Activated CD8-positive, alpha-beta memory T cell treated with anti-CD3 and anti-CD28 coated beads for 48 hours (primary cell): ENCODE measurements at places on chromosomes 4 and X.

- no peak for DNase-seq
Measured at GRCh38 chr4:176409627-176410026, 89.9 kb downstream of the SPCS3 start.

DNA sequence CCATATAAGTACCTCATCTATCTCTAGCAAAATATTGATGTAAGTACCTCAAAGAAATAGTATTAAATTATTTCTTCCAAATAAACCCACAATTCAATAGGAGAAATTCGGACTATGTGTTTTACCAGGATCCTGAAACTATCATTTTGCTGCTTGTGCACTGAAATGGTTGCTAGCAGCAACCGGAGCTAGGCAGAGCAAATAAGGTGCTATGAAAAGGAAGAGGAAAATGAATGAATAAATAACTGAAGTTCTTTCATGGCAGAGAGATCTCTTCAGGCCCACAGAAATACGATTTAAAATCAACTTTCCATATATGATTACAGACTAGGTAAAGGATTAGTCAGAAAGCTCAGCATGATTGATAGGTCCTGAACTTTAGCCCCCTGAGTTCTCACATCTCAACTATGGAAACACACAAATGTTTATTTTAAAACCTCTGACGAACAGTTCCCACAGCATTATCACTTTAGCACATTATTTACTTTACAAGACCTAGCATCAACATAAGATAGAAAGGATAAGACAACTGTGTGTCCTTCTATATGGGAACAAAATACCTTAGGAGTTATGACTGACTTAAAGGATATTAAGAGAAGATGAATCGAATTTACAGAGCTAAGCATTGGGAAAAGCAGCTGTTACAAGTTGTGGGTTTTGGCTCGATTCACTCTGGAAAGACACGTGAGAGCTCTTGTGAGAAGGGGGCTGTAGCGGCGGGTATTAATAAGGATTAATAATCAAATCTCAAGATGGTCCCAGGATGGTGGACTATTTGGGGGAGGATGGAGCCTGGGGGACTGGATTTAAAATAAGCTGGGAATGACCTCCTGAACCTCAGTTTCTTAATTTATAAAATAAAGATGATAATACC lies 104.3 kb downstream of the CORIN start:
- no peak for DNase-seq

DNA sequence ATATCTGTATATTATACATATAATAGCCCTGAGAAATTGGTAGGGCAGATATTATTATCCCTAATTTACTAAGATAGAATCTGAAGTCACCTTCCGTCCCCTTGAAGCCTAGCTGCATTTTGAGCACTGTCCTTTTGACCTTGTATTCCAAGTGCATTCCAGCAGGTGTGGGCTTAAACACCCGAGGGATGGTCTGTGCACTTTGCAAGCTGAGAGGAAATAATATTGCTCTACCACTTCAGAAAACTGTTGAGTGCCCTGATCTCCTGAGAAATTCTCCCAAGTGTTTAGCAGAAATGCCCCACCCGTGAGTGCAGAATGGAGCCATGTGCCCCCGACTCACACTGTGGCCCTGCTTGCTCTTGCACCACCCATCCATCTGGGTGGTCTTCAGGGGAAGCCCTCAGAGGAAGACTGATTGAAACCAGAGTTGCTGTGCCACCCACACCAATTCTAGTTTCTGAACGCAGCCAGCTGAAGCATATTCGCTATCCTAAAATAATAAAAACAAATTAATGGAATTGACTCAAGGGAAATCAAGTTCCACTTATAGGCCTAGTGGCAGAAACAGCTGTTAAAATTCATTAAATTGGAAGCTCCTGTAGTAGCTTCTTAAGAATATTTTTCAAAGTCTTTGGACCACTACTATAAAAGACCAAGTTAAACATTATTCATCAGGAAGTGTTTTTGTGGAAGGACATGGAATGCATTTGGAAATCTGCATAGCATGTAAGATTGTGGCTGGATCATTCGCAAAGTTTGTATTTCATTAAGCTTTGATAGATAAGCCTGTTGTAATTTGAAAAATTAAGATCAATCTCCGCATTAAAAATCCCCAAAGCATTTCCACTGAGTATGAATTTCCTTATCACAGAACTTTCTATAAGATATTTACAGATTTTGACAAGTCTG lies 41.3 kb upstream of the PRKG2 start:
- DNase-seq, result no peak

DNA sequence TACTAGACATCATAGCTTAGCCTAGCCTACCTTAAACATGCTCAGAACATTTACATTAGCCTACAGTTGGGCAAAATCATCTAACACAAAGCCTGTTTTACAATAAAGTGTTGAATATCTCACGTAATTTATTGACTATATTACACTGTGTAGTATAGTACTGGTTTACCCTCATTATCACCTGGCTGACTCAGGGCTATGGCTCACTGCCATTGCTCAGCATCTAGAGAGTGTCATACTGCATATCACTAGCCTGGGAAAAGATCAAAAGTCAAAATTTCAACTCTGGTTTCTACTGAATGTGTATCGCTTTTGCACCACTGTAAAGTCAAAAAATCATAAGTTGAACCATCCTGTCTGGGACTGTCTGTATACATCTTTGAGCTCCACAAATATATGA lies 78.6 kb downstream of the CEP44 start:
- no peak for DNase-seq

GRCh38 chr4:145530662-145531061 lies 49.0 kb downstream of the SMAD1 start:
- no peak for DNase-seq

GRCh38 chr4:158630893-158631292 lies 40.8 kb downstream of the C4orf46 start:
- no peak for DNase-seq

- DNase-seq, result no peak
Measured at GRCh38 chrX:154542723-154543424, 3.8 kb downstream of the G6PD start.

DNA sequence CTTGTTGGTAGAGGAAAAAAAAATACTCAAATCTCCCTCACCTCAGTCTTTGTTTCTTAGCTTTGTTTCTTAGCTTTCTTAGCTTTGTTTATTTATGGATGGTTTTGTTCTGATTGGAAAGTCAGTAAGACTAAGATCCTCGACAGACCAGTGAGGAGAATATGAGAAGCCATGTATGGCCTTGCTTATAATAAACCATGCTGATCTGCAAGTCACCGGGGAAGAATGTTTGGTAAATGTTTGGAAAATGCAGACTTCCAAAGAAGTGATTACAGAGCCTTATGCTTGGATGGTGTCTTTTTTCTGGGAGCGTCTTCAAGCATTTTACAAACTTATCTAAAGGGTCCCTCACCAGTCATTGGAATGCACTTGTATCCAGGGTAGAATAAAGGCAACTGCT lies 90.1 kb upstream of the NOCT start:
- DNase-seq, result no peak

DNA sequence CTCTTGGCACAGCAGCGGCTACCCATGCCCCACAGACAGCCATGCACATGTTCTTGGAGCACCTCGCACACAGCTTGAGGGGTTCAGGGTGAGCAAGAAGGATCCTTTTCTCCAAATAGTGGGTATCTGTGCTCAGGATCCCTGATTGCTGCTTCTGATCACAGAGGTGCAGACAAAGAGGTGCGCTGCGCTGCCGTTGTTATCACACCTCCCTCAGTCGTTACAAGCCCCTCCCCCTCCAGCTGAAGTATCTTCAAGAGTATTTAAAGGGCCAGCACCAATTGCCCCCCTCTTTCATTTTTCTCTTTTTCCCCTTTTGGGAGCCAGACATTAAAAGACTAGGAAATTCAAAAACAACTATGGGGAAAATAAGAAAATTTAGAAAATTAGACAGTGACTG lies 44.3 kb downstream of the NELFA start:
- DNase-seq, result no peak

- no peak for DNase-seq
Measured at GRCh38 chr4:55411621-55412020, 15.9 kb downstream of the TMEM165 start.

DNA sequence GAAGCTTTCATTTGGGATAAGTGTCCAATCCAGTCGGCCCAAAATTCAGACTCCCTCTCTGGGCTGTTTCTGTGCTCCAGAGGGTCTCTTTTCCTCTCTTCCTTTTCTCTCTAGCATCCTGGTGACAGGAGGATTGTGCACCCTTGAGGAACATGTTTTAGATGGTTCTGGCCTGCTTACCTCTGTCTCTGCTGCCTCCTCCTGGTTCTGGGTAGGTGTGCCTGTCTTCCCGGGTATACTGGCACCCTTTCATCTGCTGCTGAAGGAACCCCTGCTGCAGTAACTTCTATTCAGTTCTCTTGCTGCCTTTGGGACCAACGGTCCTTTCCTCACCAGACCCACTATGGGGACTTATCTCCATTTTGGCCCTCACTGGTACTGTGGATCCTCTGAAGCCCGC lies 53.2 kb downstream of the HMGB2 start:
- DNase-seq, result no peak

GRCh38 chrX:69396916-69397315 lies 107.2 kb upstream of the NALF2 start:
- no peak for DNase-seq

GRCh38 chrX:124232523-124233201 lies 99.8 kb upstream of the TEX13D start:
- no peak for DNase-seq

GRCh38 chr4:53616219-53616618 lies 24.9 kb upstream of the LNX1 start:
- no peak for DNase-seq

- no peak for DNase-seq
Measured at GRCh38 chrX:100296183-100296753, 113.8 kb downstream of the PCDH19 start.

GRCh38 chr4:119048446-119048845 lies 87.2 kb upstream of the MYOZ2 start:
- DNase-seq, result no peak

GRCh38 chrX:153744210-153745066 lies 19.6 kb upstream of the PLXNB3 start:
- no peak for DNase-seq

- DNase-seq, result no peak
Measured at GRCh38 chrX:38768079-38768478, 33.2 kb upstream of the MID1IP1 start.

- DNase-seq, result no peak
Measured at GRCh38 chr4:19401301-19402080, 850.2 kb upstream of the SLIT2 start.

DNA sequence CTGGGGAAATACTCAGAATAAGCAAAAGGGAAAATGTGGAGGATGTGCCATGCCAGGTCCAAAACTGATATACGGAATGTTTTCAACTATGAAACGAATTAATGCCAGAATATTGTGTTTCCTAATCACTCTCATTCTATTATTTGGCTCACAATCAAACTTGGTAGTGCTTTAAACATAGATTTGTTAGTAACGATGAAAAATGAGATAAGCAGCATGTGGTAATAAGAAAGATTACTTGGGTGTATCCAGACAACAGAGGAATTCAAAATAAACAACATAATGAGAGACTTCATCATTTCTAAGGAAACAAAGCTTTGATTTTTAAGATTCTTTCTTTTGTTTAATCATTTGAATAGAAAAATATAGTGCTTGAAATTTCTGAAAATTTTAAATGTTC lies 237.3 kb downstream of the TACR3 start:
- no peak for DNase-seq

DNA sequence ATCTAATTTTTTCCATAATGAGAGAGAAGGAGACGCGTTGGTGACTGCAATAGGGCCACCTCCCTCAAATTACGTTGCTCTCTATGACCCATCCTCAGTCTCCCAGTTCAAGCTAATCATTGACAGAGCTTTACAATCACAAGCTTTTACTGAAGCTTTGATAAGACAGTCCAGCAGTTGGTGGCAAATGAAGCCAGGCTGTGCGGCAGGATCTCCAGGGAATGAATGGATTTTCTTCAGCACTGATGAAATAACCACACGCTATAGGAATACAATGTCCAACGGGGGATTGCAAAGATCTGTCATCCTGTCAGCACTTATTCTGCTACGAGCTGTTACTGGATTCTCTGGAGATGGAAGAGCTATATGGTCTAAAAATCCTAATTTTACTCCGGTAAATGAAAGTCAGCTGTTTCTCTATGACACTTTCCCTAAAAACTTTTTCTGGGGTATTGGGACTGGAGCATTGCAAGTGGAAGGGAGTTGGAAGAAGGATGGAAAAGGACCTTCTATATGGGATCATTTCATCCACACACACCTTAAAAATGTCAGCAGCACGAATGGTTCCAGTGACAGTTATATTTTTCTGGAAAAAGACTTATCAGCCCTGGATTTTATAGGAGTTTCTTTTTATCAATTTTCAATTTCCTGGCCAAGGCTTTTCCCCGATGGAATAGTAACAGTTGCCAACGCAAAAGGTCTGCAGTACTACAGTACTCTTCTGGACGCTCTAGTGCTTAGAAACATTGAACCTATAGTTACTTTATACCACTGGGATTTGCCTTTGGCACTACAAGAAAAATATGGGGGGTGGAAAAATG lies at the start of gene KLB:
TSS of gene KLB (plus strand) at position 168 of the 821 bp plus-strand sequence. CDS start at position 188, 20 bp downstream.
- no peak for DNase-seq

DNA sequence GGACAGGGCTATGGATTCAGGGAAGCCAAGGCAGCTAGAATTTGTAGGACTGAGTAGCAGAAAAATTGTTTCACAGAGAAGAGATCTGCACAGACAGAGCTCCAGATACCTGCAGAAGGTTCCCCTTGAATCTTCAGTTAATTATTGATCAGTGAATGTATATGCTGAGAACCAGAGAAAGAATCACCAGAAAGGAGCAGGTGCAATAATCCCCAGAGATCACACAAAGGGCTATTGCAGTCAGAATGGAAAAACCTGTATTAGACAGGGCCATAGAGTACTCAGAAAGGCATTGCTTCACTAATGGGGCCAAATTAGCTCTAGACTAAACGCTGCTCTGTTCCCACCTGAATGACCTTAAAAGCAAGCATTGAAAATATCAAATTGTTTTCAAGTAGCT lies 35.5 kb upstream of the SMAD1 start:
- DNase-seq, result no peak

- DNase-seq, result no peak
Measured at GRCh38 chrX:31353095-31353494, 281.3 kb upstream of the FTHL17 start.

DNA sequence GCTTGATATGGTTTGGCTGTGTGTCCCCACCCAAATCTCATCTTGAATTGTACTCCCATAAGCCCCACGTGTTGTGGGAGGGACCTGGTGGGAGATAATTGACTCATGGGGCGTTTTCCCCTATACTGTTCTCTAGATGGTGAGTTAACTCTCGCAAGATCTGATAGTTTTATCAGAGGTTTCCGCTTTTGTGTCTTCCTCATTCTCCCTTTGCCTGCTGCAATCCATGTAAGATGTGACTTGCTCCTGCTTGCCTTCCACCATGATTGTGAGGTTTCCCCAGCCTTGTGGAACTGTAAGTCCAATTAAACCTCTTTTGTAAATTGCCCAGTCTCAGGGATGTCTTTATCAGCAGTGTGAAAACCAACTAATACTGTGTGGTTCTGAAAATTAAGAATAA lies 11.5 kb downstream of the SLAIN2 start:
- DNase-seq, result no peak
